Adrenal gland (tissue), 19 donors: ENCODE measurements at places on chromosomes 4 and X.

DNA sequence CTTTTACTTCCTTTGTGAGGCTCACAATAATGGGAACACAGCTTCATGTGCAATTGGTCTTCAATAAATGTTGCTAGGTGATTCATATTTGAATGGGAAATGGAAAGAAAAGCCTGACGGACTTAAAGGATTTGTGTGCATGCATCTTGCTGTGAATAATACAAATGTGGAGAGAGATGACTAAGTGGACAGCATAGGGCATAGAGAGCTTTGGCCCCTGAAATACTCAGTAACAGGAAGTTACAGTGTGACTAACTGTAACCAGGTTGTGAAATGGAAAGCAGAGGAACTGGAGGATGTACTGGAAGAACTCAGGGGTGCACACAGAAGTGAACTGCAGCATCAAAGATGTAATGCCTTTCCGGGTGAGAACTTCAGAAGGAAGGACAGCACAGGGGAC lies 206.7 kb downstream of the MGST2 start:
- peak; percentile 27 for DNase-seq

DNA sequence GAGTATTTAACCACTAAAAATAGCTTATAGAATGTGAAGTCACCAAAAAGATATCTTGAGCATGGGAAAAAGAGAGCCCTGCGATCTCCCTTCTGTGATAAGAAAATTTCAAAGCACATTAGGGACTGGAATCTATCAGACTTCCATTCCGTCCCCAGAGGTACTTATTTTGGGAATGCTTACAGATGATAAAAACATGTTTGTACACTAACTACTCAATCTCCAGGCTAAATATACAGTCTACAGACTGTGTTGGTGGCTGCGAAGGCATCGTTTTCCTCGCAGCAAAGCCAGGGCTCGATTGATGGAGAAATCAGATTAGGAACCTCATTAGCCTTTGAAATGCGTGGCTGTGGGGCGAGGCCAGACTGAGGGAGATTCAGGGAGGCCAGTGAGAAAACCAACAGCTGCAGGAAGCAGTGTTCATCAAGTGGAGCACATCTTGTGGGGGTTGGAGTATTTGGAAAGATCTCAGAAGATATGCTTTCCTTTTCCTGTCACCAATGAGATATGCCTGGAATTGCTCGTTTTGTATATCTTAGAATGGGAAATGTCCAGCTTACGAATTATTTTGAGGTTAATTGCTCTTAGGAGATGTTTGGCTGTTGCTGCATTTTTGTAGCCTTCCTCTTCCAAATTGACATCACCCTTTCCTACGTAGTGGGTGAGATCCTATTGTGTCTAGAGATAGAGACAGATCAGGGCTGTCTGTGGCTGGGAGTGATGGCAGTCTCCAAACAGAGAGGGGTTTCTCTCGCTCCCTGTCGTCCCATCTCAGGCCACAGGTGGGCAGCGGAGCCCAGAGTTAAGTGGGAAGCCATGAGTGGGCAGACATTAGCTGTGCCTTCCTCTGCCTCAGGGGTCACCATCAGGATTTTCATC lies 224.9 kb upstream of the FAT1 start:
- DNase-seq: no peak

- DNase-seq: no peak
These were observed 4.3 kb upstream of the SHROOM2 start for GRCh38 chrX:9781941-9782340.

- peak; percentile 62 for DNase-seq
These were observed 29.5 kb upstream of the FGFR3 start for GRCh38 chr4:1763550-1764080.

- DNase-seq: peak; percentile 14
These were observed 640 bp downstream of the BANK1 start for GRCh38 chr4:101791182-101791558.

GRCh38 chrX:21779095-21779494 lies 21.2 kb upstream of the SMPX start:
- no peak for DNase-seq

- DNase-seq: no peak
These were observed 2.2 kb upstream of the UGT2B4 start for GRCh38 chr4:69497886-69498395.

DNA sequence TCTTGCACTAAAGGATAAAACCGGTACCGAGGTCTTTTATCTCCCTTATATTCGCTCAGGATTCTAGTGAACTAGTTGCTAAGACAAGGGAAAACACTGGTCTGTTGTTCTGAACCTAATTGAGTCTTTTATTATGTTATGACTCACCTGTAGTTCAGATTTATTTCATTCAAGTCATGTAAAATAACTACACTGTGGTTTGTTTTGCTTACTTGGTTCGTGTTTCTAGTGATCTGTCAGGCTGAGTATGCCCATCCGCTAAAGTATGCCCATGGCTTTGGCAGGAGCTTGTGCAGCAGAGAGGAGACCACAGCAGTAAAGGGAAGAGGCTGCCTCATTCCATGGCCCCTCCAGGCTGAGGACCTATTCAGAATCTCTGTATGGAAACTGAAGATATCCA lies 126.1 kb downstream of the AFF1 start:
- no peak for DNase-seq

- no peak for DNase-seq
These were observed 133.3 kb downstream of the SPCS3 start for GRCh38 chr4:176453079-176453478.

DNA sequence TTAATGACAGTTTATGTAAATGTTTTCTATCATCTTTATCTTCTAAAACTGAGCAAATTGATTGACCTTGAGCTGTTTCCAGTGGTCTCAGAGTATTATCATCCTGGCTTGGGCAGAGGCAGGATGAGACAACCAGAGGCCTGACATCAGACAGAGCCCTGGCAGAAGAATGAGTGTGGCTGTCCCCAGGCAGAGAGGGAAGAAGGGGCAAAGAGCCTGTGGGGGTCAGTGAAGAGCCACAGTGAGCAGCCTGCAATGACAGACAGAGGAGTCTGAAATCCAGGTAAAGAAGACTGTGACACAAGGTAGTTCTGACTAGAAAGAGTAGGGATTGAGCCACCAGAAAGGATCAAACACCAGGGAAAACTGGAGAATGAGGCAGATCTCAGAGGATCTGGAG lies 182.4 kb upstream of the ARSJ start:
- DNase-seq: no peak

DNA sequence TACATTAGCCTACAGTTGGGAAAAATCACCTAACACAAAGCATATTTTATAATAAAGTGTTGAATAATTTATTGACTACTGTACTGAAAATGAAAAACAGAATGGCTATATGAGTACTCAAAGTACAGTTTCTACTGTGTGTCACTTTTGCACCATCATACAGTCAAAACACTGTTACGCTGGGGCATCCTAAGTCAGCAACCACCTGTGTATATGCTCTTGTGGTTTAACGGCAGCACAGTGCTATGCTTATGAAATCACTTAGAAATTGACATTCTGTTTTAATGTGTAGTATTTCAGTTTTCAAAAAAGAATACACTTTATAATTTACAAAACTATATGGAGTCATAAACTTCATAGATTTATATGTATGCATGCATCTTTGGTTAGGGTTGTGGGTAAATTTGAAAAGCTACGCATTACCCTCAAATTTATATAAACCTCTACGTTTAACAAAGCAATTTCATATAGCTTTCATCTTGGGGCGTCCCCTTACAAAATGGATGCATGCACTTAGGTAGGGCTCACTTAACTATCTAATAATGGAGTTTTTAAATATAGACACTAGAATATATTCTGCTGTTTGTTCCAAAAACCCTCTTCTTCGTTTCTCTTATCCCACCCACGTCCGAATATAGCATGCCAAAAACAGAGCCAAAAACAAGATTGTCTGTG lies 690 bp upstream of the NEIL3 start:
- no peak for DNase-seq

GRCh38 chr4:71584585-71584984 lies 199.3 kb downstream of the GC start:
- DNase-seq: no peak

- DNase-seq: no peak
These were observed 119.6 kb upstream of the GNPDA2 start for GRCh38 chr4:44845993-44846392.

DNA sequence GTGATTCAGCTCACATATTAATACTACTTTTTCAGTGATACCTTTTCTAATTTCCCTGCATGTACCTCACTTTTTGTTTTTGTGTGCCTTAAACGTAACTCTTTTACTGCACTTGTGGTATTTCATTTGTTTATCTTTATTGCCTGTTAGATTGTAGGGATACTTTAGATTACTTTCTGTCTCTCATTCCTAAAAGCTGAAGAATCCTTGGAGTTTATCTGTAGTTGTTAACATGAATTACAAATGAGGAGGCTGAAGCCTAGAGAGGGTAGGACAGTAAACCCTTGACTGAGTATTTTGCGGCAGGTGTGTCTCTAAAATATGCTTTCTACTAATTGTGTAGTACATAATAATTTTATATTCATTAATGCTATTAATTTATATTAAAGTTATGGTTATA lies 34.9 kb downstream of the BMP2K start:
- DNase-seq: no peak

DNA sequence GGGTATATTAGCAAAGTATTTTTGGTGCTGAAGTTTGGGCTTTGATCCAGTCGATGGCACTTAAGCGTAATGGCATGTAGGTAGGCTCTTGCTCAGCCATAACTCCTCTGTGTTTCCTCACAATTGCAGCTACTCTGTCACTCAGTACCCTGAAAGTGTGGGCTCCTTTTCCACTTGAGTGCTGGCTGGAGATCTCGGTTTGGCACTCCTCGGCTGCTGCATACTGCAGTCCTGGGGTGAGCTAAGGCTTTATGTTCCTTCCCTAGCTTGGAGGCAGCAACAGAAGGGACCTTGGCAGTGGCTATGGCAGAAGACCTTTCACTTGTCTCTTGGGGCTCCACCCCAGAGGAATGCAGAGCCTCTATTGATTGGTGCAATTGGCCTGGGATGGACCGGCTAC lies 106.7 kb upstream of the GRXCR1 start:
- DNase-seq: no peak

- no peak for DNase-seq
These were observed 443.6 kb upstream of the TENM3 start for GRCh38 chr4:181799561-181800069.

- DNase-seq: no peak
These were observed 513.8 kb upstream of the FAM241A start for GRCh38 chr4:111631215-111631999.

DNA sequence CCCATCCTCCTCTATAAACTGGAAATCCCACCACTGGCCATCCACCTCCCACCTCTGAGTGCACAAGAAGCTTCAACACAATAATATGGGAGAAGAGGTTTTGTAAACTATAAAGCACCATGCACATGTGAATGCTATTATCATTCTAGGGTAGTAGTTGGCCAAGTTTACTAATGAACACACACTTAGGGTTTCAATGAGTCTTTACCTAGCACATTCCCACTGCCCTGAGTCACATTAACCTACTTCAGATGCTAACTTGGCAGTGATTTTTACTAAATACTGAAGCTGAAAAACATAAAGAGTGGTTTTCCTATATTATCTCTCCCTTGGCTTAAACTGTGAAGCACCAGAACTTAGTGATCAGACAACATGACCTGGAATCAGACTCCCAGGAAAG lies 93.9 kb downstream of the SH3KBP1 start:
- no peak for DNase-seq

- DNase-seq: no peak
These were observed 28.2 kb downstream of the PNMA6E start for GRCh38 chrX:153372949-153373348.

- DNase-seq: peak; percentile 2
These were observed 36.1 kb upstream of the HMX1 start for GRCh38 chr4:8907596-8908205.

- DNase-seq: no peak
These were observed 93.1 kb upstream of the CXorf51A start for GRCh38 chrX:146907391-146908240.

DNA sequence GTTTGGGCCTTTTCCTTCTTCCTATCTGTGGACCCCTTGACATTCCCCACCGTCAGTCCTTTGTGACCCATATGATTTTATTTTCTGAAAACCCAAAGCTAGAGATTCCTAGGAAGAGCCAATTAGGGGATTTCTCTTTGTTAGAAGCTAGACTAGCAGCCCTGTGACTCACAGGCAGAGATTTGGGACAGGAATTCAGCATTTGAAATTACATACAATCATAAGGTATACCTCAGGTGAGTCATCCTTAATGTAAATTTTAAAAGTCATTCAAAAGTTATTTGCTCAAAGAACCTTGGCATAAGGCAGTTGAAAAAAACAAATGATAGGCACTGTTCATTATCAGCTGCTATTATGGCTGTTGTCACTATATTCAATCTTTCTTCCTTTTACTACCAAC lies 40.6 kb downstream of the USP26 start:
- no peak for DNase-seq

GRCh38 chr4:83906561-83906960 lies 370.7 kb downstream of the GPAT3 start:
- DNase-seq: no peak

DNA sequence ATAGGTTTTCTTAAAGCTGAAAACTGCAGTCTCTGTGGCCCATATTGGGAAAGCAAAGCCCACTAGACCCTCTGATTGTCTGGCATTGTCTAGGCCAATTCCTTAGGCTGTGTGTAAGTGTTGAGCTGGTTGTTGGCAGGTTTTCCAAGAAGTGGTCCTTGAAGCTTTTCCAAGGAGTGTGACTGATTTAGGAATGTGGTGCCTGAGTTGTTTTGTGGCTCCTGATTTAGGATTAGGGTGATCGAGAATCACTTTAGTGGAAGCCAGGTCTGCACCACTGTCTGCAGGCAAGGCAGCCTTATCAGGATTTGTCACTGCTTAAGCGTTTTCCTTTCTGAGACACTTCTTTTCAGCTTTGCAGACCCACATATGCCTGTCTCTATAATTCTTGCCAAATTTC lies 339.0 kb upstream of the DDX53 start:
- no peak for DNase-seq
